ENCODE measurements at places on chromosomes 5 and 9.

- no peak for DNase-seq
These were observed 179.9 kb upstream of the NR3C1 start for GRCh38 chr5:143583409-143583808.

- DNase-seq: no peak
These were observed 19.8 kb upstream of the TLE4 start for GRCh38 chr9:79551994-79552393.

GRCh38 chr9:73154722-73155121 lies 3.1 kb downstream of the ANXA1 start:
- DNase-seq: no peak

DNA sequence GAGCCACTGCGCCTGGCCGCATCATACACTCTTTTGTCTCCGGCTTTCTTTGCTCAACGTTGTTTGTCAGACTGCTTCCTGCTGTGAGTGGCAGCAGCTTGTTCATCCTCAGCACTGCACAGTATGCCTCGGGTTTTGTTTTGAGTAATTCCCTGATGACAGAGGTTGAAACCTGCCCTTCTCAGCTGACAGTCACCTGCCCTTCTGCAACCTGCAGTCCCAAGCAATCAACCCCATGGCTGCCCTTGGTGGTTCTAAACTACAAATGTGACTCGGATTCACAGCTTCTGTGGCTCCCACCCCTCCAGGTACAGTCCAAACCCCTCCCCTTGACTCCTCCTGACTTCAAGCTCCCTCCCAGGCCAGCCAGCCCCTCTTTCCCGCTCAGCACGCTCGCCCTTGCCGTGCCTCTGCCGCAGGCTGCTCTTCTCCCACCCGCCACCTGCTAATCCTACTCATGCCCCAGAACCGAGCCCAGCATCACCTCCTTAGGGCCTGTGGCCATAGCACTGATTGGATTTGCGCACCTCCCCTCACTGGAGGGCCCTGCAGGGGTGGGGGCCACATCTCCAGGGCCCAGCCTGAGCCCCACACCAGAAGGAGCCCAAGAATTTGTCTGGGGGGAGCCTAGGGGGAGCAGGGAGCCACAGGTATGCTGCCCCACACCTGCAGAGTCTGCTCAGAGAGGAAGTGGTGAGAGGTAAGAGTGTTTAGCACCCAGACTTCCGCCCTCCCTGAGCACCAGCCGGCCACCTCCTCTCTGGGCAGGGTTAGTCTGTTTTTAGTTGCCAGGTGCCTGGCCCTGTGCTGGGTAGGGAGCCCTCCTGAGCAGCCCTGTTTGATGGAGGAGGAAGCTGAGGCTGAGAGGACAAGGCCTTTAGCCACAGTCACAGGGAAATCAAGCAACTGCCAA lies 10.1 kb downstream of the EEIG1 start:
- peak; percentile 92 for DNase-seq

DNA sequence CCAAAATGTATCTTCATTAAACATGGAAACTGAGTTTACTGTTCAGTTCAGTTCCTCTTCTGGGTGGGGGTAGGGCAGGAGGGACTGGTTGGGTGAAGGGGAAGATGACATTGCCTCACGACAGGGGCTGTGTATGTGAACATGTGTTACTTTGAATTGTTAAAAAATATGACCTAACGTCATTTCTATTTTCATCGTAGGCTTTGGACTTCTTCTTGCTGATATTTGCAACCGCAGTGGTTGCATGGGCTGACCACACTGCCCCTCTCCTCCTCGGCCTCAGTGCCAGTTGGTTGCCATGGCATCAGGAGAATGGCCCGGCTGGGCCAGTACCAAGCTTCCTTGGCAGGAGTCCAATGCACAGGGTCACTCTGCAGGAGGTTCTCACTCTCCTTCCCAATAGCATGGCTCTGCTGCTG lies 41.5 kb downstream of the HACD4 start:
- no peak for DNase-seq

Measured in activated CD8-positive, alpha-beta memory T cell treated with anti-CD3 and anti-CD28 coated beads, Interleukin-2, amount 10 ng/mL, durations not matched to agents 7 days and 5 days (primary cell).